ENCODE measurements at places on chromosomes 13 and 19.

GRCh38 chr19:39701291-39701690 lies 3.0 kb upstream of the LGALS14 start:
- DNase-seq: no peak

- no peak for DNase-seq
Observed at GRCh38 chr13:33146843-33147611, 130.8 kb downstream of the KL start.

GRCh38 chr13:49305792-49306425 lies 58.2 kb downstream of the CDADC1 start:
- no peak for DNase-seq

GRCh38 chr13:102399791-102400674 lies 1.8 kb downstream of the FGF14 start:
- no peak for DNase-seq

- DNase-seq: no peak
Observed at GRCh38 chr13:86572115-86572514, 772.9 kb upstream of the SLITRK6 start.

DNA sequence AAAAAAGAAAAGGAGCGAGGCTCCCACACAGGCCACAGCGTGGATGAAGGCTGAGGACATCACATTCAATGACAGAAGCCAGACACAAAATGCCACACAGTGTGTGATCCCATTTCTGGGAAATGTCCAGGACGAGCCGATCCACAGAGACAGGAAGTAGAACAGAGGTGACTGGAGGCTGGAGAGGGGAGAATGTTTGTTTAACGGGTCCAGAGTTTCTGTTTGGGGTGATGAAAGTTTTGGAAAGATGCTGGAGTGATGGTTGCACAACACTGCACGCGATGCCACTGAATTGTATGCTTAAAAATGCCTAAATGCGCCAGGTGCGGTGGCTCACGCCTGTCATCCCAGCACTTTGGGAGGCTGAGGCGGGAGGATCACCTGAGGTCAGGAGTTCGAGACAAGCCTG lies 650 bp upstream of the FUT5 start:
- DNase-seq: no peak

- no peak for DNase-seq
Observed at GRCh38 chr13:22647156-22647850, 533.5 kb upstream of the SGCG start.

DNA sequence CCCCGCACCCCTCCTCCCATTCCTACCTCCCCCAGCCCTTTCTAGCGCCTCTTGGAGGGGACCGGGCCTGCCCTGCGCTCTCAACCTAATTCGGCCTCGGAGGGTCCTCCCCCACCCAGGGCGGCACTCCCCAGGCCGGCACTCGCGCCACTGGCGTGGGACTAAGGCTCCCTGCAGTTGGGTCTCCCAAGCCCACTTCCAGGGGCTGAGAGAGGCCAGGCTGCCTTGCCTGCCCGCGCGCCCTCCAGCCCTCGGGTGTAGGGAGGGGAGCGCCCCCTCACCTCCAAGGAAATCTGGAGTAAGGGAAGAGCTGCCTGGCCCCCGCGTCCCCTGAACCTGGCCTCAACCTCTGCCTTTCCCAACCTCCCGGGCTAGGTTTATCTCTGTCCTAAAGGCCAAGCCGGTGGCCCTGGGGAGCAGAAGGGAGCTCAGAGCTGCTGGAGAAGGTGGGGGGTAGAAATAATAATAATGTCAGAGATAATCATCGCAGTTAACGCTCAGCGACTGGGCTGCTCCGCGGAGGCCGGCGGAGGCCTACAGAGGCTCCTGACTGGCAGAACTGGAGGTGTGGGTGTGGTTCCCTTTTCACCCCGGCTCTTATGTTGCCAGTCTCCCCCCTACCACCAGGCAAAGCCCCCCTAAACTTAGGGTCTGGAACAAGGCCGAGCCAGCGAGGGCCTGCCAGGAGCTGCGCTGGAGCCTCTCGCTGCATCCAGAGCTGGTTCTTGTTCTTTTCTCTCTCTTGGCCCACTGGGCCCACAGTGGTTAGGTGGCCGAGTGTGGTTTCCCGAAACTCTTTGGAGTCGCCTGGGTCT lies 9.6 kb downstream of the ZIC2 start:
- no peak for DNase-seq

Data from stimulated activated CD8-positive, alpha-beta memory T cell treated with anti-CD3 and anti-CD28 coated beads, Interleukin-4, amount 100 ng/mL, for 4 hours (primary cell).